ENCODE measurements at places on chromosomes 16 and 17. TPM values are rescaled to one million over a fixed set of nuclear protein-coding genes. Genes with fewer than 3 reads are reported as not detected.

The C16orf89 gene
- polyA plus RNA-seq = 5.2 TPM

The NARF gene
- polyA plus RNA-seq = 94.6 TPM

The MT3 gene
- polyA plus RNA-seq = 1.4 TPM

- no peak for DNase-seq
Measured at GRCh38 chr17:46013502-46014165, 14.6 kb downstream of the STH start.

- DNase-seq = no peak
Measured at GRCh38 chr17:79473111-79473875, 137.6 kb downstream of the RBFOX3 start.

DNA sequence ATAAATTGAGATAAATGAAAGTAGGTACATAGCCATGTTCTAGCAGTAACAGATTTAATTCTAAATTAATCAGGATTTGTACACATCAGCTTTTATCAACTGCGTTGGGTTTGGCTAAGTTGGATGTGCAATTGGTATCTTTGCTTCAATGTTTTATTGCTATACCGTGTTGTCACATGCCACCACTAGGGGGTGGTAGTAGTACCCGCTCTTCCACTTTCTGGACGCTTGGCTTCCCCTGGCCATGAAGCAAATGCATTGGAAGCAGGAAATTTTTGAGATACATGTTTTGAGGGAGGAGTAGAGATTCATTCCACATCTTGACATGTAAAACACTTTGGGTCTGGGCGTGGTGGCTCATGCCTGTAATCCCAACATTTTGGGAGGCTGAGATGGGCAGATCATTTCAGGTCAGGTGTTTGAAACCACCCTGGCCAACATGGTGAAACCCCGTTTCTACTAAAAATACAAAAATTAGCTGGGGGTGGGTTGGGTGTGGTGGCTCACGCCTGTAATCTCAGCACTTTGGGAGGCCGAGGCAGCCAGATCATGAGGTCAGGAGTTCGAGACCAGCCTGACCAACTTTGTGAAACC is 58.6 kb downstream of the EMP2 start:
- no peak for DNase-seq

DNA sequence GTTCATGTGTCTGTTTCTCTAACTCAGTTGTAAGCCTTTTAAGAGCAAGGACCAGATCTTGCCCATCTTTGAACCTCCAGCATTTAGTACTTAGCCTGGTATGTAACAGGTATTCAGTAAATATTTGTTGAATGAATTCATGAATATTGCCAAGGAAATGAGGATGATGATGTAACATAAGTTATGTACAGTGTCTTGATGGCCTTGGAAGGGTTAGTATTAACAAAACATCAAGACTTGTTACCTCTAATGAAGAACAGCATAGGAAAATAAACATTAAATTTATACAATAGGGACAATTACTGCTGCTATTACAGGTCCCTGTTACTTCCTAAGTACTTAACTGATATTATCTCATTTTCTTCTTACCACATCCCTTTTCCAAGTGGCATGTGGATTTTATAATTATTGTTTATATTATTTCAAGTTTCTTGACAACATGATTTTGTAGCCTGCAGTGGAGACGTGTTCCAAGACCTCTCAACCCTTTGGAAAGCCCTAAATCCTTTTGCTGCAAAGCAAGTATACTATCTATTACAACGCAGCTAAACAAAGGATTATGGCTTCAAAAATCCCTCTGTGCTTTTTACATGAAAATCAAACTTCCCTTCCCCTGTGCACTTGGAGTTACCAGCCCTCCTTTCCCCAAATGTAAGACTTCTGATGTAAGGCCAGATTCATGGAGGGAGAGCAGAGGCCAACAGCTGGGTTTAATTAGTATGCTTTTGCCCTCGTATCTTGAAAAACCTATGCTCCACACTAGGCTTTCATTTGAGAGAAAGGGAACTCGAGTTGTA is 77.4 kb upstream of the SMIM36 start:
- DNase-seq = no peak

DNA sequence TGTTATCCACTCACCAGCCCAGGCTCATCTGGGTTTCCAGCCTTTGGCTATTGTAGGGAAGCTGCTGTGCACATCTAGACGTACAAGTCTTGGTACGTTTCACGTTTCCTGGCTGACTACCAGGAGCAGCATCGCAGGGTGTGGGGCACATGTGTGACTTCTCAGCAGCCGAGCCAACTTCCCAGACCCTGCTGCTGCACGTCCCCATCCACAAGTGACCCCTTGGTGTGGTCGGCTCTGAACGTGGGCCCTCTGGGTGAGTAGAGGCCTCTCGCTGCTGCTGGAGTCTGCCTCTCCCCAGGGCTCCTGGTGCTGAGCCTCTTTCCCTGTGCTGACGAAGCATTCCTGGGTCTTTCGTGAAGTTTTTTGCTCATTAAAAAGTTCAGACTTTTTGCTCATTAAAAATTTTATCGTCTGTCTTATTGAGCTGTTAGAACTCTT is 70.2 kb upstream of the ZNF750 start:
- DNase-seq = no peak

GRCh38 chr16:76932541-76933211 is 258.3 kb upstream of the MON1B start:
- no peak for DNase-seq
